ENCODE measurements at places on chromosomes 11 and 22. TPM values are rescaled to one million over a fixed set of nuclear protein-coding genes. Genes with fewer than 3 reads are reported as not detected.

FOLR1 gene
- not detected for total RNA-seq

MRPL49 gene
- total RNA-seq = 80.5 TPM

OR51E2 gene
- total RNA-seq = not detected

RIBC2 gene
- total RNA-seq = 2.5 TPM

NELL1 gene
- total RNA-seq = not detected

MPPED2 gene
- total RNA-seq = not detected

ST14 gene
- 0.09 TPM for total RNA-seq

RIMBP3C gene
- 0.23 TPM for total RNA-seq

NPAS4 gene
- not detected for total RNA-seq

HIC2 gene
- 2.9 TPM for total RNA-seq

MPZL3 gene
- 0.35 TPM for total RNA-seq

BDNF gene
- total RNA-seq = 9.3 TPM

CDCA5 gene
- total RNA-seq = 75.2 TPM

KLHL35 gene
- 1.2 TPM for total RNA-seq

USH1C gene
- total RNA-seq = 0.71 TPM

PATE2 gene
- total RNA-seq = not detected

ASCL2 gene
- not detected for total RNA-seq

MAPK8IP2 gene
- 4.3 TPM for total RNA-seq

TREH gene
- not detected for total RNA-seq

PANX1 gene
- 22.8 TPM for total RNA-seq

TIGD3 gene
- 0.86 TPM for total RNA-seq

ZNF70 gene
- 1.2 TPM for total RNA-seq

CSNK2A3 gene
- 1.9 TPM for total RNA-seq

NTM gene
- total RNA-seq = not detected

FOXRED2 gene
- total RNA-seq = 15.8 TPM

FOSL1 gene
- 176 TPM for total RNA-seq

LAYN gene
- 5.3 TPM for total RNA-seq

OR5A1 gene
- total RNA-seq = not detected

SUN2 gene
- 30.3 TPM for total RNA-seq

MFNG gene
- 2.7 TPM for total RNA-seq

XPNPEP3 gene
- total RNA-seq = 10.9 TPM

CDKN1C gene
- total RNA-seq = 0.76 TPM

REXO2 gene
- 92.0 TPM for total RNA-seq

RAB38 gene
- total RNA-seq = 1.0 TPM

CYB5R3 gene
- 105 TPM for total RNA-seq

OR56A4 gene
- total RNA-seq = not detected

PANX2 gene
- total RNA-seq = 7.5 TPM

LAMTOR1 gene
- total RNA-seq = 133 TPM
